ENCODE measurements at places on chromosomes 2 and 18. TPM values are rescaled to one million over a fixed set of nuclear protein-coding genes. Genes with fewer than 3 reads are reported as not detected.

The POTEJ gene
- not detected for total RNA-seq

The POTEC gene
- total RNA-seq: not detected

The CRYBA2 gene
- not detected for total RNA-seq

The TTN gene
- 4.8 TPM for total RNA-seq

The BBS5 gene
- 7.3 TPM for total RNA-seq

The SELENOI gene
- 15.8 TPM for total RNA-seq

The AQP4 gene
- 0.30 TPM for total RNA-seq

The ANKRD30B gene
- not detected for total RNA-seq

The LYG2 gene
- not detected for total RNA-seq

The SRD5A2 gene
- total RNA-seq: not detected

The RAB6C gene
- 0.36 TPM for total RNA-seq

The B3GNT7 gene
- 6.7 TPM for total RNA-seq

Data from aorta (tissue), 5 donors.